Ureter (tissue), 1 donor: ENCODE measurements at places on chromosomes 3 and 15. TPM values are rescaled to one million over a fixed set of nuclear protein-coding genes. Genes with fewer than 3 reads are reported as not detected.

Gene CLSTN2
- 9.7 TPM for total RNA-seq

- no peak for DNase-seq
Measured at GRCh38 chr15:42373274-42373673, 14.0 kb downstream of the CAPN3 start.

Gene DUOXA1
- total RNA-seq: 87.3 TPM

Gene RTP1
- total RNA-seq: not detected

- no peak for DNase-seq
Measured at GRCh38 chr15:48367483-48367882, 36.3 kb downstream of the DUT start.
